ENCODE measurements at places on chromosomes 16 and 17.

- DNase-seq = peak; percentile 56
These were observed 92.8 kb downstream of the IRX3 start for GRCh38 chr16:54193665-54194333.

DNA sequence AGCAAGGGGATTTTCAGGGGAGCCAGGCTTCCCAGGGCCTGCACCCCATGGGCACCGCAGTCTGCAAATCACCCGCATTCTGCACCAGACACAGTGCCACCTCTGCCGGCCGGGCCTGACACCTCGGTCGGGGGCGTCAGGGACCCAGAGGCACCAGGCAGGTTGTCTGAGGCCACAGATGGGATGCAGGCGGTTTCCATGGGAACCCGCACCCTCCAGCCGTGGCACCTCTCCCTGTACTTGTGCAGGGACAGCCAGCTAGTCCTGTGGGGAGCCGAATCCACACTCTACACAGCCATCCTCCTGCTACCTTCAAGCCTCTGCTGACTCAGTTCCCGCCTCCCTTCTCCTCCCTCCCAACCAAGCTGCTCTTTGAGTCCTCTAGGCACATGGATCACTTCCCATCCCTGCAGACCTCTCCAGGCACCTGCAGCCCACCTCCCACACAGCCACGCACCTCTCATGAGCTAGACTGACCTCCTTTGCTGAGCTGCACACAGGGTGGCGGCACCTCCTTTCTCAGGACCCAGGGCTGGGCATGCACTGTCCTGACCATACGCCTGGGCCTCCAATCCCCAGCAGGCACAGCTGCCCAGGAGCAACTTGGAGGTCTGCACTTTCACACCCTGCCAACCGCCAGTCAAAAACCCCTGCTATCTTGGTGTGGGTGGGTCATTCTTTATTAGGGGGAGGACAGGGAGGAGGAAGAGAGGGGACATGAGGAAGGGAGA lies 119.5 kb downstream of the C16orf78 start:
- no peak for DNase-seq

- DNase-seq = no peak
These were observed 35.1 kb upstream of the ABCC3 start for GRCh38 chr17:50599606-50600005.

DNA sequence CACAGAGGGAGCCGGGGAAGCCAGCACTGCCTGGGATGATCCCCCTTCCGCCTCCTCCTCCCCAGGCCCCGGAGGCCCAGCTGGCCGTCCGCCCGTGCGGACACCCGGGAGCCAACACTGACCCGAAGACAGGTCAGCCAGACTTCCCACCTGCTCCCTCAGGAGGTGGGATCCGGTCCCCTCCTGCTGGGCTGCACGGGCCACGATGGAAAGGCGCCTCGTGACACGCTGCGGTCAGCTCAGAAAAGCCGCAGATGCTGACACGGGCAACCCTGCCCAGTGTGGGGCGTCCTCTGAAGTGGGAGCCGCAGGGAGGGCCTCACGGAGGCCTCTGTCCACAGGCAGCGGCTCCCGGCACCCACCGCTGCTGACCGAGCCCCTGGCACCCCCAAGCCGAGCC lies 49.3 kb downstream of the CBFA2T3 start:
- DNase-seq = no peak

- DNase-seq = no peak
These were observed 21.9 kb downstream of the MAPK8IP3 start for GRCh38 chr16:1727651-1728624.

DNA sequence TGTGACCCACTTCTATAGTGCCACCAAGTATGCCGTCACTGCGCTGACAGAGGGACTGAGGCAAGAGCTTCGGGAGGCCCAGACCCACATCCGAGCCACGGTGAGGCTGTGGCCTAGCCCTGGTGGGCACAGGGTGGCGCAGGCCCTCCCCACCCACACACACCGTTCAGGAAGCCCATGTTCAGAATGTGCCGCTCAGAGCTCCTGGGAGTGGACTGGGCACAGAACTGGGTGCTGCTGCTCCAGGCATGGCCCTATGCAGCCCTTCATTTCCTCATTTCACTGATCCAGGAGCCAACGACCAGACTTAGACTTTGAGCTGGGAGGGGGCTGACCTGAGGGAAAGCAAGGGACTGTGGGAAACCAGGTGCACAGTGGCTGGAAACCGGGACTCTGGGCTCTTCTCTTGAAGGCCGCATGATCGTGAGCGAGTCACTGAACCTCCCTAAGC lies 2.4 kb upstream of the MRM1 start:
- DNase-seq = no peak

- DNase-seq = no peak
These were observed 782.4 kb upstream of the SOX9 start for GRCh38 chr17:71338396-71338795.
